Anterior cingulate cortex (tissue), 58 donors: ENCODE measurements at places on chromosomes 5 and 9.

DNA sequence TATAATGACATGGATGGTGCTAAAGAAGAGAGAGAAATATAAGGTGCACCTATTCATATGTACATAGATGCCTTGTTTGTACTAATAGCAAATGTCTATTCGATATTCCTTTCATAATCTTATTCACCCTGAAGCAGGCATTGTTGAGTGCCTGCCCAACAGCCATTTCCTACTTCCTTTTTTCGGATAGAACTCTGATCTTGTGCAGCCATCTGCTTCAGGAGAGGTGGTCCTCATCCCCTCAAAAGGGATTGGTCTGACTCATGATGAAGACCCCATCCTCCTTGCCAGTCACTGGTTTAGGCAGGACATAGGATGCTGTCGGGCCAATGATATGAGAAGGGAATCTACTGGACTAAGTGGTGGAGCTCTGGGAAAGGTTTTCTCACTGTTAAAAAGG, 8.4 kb upstream of the RANBP3L start:
- no peak for DNase-seq

- no peak for DNase-seq
These were observed 60.4 kb upstream of the CTSL start for GRCh38 chr9:87665505-87665904.

GRCh38 chr5:94362857-94363256, 255.5 kb downstream of the KIAA0825 start:
- DNase-seq = no peak

DNA sequence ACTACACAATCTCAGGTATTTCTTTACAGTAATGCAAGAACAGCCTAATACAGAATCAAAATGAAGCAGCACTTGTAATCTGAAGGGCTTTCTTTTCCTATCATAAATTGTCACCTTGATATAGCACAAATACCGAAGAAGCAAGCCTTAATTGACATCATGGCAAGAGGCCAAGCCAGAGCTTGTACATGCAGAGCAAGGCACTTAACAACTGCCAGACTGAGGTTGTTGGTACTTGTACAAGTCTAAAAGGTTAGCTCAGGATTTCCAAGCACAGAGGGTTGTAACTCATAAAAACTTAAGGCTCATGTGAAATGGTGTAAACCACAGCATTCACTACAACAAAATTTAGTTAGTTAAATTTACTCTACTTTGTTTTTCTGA, 158.8 kb upstream of the SPEF2 start:
- DNase-seq = no peak

DNA sequence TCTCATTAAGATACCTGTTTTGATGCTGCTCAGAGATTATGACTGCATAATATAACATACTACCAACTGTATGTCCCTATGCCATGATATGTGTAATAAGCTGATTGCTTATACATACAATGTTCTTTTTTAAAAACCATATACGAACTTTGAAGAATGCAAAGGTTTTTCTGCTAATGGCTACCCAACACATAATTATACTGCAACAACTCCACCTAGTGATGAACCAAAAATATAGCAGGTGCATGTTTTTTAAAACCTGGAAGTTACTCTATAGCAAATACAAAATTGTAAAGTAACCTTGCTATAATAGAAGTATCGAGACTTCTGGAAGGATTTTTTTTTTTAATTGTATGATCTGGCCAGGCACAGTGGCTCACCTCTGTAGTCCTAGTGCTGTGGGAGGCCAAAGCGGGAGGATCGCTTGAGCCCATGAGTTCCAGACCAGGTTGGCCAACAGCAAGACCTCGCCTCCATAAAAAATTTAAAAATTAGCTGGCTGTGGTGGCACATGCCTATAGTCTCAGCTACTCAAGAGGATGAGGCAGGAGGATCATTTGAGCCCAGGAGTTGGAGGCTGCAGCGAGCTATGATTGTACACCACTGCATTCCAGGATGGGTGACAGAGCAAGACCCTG, 49.1 kb downstream of the HOMER1 start:
- DNase-seq = no peak

DNA sequence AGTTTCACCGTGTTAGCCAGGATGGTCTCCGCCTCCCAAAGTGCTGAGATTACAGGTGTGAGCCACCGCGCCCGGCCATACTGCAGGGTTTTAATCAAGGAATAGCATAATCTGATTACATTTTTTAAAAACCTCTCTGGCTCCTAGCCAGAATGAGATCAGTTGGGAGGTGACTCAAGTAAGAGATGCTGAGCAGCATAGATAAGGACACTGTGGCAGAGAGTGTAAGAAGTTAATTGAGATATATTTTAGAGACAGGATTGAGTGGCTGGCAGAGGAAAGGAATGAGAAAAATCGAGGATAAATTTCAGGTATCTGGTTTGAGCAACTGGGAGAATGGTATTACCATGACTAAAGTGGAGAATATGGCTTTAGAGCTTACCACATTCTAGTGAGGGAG, 7.3 kb upstream of the RIGI start:
- no peak for DNase-seq

DNA sequence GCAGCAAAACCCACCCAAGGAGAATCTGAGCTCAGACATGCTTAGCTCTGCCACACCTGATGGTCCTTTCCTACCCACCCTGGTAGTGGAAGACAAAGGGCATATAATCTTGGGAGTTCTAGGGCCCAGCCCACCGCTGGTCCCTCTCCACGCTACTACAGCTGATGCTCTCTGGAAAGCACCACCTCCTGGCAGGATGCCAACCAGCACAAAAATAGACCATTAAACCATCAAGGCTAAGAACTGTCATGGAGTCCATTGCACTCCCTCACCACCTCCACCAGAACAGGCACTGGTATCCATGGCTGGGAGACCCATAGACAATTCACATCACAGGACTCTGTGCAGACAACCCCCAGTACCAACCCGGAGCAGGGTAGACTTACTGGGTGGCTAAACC, 111.0 kb upstream of the IL7R start:
- no peak for DNase-seq

GRCh38 chr9:93121316-93122241, 12.5 kb downstream of the NINJ1 start:
- no peak for DNase-seq

- no peak for DNase-seq
These were observed 18.6 kb upstream of the SLC25A51 start for GRCh38 chr9:37922363-37923117.

DNA sequence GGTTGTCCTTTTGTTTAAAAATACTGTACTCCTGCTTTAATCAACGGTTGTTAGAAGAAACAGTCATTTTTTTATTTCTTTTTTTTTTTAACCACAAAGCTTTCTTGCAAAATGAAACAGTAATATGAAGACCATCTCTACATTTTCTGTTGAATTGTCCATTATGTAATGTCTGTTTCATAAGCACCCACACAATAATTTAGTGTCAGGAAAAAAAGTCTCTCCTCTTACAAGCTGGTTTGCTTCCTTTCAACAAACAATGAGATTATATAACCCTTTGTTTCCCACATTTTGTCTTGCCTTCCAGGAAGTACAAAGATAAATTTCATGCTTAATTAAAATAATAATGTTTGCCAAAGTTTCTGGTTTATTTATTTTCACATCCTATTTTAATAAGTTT, 16.7 kb downstream of the CTNNAL1 start:
- no peak for DNase-seq

- DNase-seq = no peak
These were observed 122.6 kb downstream of the PDE8B start for GRCh38 chr5:77333036-77333435.

- no peak for DNase-seq
These were observed 10.9 kb downstream of the FYB1 start for GRCh38 chr5:39208471-39208870.

DNA sequence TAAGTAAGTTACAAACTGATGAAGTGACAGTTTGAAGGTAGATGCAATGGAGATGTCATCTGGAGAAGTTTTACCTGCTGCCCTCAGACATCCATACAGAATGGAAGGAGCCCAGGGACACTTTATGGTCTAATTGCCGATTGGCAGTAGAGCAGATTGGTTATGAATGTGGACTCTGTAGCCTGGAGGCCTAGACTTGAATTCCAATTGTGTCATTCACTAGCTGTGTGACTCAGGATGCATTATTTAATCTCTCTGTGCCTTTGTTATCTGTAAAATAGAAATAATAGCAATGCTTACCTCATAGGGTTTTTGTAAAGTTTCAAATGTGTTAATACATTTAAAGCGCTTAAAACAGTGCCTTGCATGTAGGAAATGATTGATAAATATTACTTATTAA, 5.2 kb upstream of the TCERG1 start:
- no peak for DNase-seq

GRCh38 chr5:154058055-154059038, 19.6 kb downstream of the MFAP3 start:
- no peak for DNase-seq

- DNase-seq = no peak
These were observed 53.3 kb downstream of the NREP start for GRCh38 chr5:111703662-111704061.

DNA sequence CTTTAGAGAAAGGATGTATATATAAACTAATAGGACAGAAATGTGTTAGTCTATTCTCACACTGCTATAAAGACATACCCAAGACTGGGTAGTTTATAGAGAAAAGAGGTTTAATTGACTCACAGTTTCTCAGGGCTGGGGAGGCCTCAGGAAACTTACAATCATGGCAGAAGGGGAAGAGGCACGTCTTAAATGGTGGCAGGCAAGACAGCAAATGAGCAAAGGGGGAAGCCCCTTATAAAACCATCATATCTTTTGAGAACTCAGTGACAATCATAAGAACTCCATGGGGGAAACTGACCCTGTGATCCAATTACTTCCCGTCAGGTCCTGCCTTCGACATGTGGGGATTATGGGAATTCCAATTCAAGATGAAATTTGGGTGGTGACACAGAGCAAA, 8.8 kb upstream of the RICTOR start:
- DNase-seq = no peak

DNA sequence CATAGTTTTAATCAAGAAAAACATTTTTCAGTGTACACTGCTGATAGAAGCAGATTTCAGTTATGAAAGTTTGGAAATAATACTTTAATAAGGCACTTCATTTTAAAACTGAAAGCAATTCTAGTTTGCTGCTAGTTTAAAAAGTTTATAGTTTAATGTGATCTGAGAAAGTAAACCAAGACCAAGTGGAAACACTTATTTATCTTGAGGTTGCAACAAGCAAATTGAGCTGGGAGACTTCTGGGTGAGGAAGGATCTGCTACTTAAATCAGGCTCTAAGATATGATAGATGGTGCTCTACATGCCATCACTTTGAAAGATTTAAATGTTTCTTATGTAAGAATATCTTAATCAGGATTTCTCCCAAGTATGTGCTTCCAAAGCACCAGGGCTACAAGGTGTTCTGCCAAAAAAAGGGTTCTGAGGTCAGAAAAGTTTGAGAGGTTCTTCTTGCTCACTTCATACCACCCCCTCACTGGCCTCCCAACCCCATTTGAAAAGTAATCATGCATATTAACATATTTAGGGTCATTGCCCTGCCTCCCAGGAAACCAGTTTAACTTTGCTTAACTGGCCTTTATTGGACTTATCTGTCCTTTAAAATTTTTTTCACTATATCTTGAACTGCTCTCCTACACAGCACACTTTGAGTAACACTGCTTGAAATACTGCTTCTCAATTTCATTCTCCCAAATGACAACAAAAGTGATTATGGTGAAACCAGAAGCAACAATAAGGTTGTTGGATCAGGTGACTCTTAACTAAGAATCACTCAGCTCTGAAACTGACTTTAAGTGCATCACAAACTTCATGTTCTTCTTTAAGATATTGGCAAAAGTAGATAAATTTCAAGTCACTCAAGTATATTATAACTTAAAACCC, 15.5 kb downstream of the SLC44A1 start:
- DNase-seq = no peak

DNA sequence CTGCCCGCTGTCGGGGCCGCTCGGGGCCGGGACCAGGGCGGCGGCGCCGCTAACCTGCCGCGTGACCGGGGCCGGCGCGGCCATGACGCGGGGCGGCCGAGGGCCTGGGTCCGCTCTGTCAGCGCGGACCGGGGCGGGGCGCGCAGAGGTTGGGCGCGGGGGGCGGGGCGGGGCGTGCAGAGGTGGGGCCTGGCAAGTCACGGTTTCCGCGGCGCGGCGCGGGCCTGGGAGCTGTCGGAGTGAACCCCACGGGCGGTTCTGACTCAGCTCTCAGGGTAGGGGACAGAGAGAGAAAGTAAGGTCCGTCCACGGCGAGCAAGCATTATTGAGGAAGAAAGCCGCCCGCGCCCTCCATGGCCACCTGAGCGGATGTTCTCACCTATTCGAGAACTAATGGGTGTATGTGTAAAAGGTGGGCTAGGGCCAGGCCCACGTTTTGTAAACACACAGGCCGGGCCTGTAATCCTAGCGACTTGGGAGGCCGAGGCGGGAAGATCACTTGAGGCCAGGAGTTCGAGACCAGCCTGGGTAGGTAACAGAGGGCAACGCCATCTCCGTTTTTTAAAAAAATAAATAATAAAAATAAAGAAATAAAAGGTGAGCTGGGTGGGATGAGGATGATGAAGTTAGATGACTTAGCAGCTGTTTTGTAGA, at the start of gene PRXL2C:
PRXL2C (minus strand) TSS at position 120 of the 654 bp plus-strand sequence; CDS start at position 84, 36 bp downstream.
- peak; percentile 64 for DNase-seq

- no peak for DNase-seq
These were observed 92.8 kb upstream of the PPP2R2B start for GRCh38 chr5:146971401-146971800.

DNA sequence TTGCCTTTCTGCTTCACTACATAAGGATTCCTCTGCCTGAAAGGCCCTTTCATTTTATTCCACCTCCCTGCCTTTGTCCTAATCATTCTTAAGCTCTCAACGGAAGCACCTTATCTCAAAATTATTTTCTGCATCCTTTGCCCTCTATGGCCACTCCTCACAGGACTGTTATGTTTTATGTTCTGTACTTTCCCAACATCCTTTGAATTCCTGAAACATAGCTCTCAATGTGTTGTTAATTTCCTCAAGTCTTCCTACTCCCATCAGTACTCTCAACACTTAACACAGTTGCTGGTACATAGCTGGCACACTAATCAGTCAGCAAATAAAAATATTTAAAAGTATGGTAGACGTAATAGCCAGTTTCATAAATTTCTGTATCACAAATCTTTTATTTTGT, 193.0 kb downstream of the RFX3 start:
- no peak for DNase-seq

GRCh38 chr9:121133104-121133816, 58.5 kb downstream of the CNTRL start:
- no peak for DNase-seq

GRCh38 chr9:16775330-16775729, 95.1 kb downstream of the BNC2 start:
- DNase-seq = no peak

DNA sequence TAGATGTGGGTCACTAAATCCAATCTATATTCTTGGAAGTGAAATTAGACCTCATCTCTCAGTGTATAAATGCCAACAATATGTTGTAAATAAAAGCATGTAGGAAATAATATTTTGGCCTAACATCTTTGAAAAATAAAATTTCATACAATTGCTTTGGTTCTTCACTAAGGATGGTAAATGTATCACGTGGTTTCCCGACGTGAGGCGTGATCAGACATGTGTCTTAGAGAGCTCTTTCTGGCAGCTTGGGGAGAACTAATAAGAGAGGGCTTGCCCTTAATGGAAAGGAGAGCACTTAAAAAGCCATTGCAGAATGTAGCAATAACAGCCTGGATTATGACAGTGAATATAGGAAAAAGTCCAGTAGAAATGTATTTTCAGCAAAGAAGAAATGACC, 602.6 kb downstream of the CDH12 start:
- DNase-seq = no peak
